MV-4-11 (cell line): ENCODE measurements at places on chromosomes 12 and 14.
A peak's percentile ranks its signal among the peaks of the same experiment; 100 is the strongest.

GRCh38 chr14:87161502-87161901, 831.5 kb downstream of the GALC start:
- no peak for DNase-seq

DNA sequence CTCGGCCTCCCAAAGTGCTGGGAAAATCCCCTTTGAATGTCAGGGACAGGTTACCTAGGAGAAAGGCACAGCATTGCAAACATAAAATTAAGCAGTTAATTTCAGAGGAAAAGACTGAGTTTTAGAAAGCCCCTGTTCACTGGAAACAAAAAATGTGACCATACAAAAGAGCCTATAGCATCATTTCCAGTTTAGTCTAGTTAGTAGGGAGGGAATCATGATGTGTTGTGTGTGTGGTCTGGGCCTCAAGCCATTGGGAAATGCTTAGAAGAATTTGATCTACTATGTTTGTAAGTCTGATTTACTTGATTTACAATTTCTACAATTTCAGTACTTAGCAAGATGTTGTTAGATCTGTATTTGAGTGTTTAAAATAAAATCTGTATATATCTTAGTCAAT, 47.1 kb upstream of the RERG start:
- DNase-seq, result no peak

DNA sequence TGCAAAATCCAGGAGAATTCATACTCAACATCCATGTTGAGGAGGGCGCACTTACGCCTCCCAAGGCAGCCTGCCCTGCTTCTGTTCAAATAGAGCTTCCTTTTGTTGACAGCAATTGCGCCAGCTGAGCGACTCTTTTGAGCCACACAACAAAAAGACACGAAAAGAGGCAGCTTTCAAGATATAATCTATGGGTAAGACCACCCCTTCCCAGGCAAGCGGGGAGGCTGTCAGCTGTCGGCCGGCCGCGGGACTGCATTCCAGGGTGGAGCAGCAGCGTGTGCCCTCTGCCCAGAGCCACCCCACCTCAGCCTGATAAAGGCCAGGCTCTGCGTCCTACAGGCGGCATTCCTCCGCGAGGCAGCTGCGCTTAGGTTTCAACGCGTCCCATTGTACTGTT, 15.8 kb upstream of the STAB2 start:
- no peak for DNase-seq

DNA sequence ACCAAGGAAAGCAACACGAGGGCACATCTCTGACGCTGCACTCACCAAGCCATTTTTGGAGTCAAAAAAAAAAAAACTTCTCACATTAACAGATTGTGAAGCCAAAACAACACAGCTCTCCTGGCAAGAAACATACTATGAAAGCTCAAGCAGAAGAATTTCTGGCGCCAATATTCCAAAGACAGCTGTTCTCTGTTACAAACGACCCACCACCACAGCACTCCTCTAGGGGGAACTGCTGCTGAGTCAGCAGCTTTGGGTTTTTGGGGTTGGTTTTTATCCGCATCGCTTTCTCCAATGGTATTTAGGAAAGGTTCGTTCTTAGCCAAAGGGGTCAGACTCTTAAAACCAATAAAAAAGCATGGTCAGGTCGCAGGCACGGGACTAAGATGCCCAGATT, 379.4 kb downstream of the RPS29 start:
- DNase-seq, result no peak

DNA sequence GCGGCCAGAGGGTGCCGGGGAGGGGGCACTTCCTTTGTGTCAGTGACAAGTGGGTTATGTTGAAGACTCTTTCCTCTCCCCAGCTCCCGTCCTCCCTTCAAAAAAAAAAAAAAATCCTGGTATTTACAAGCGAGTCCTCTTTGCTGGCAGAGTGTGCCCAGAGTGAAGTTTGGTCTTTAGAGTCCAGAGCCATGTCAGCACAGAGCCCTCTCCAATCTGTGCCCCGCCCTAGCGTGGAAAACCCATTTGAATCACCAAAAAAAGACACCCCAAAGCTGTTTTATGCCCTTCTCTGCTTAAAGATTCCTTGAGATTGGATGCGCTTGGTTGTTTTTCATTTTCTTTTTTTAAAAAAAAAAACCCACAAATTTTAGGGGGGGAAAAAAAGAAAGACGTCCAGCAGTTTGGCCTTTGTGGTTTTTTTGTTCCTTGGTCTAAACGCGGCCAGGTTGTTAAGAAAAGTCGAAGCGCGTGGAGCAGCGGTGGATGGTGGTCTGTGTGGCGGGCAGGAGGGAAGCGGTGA, 3.3 kb downstream of the NKX2-1 start:
- DNase-seq, result no peak

GRCh38 chr14:74630881-74631690, 19.0 kb upstream of the LTBP2 start:
- DNase-seq, result no peak

- DNase-seq, result no peak
Measured at GRCh38 chr12:59833408-59833807, 237.6 kb downstream of the SLC16A7 start.

DNA sequence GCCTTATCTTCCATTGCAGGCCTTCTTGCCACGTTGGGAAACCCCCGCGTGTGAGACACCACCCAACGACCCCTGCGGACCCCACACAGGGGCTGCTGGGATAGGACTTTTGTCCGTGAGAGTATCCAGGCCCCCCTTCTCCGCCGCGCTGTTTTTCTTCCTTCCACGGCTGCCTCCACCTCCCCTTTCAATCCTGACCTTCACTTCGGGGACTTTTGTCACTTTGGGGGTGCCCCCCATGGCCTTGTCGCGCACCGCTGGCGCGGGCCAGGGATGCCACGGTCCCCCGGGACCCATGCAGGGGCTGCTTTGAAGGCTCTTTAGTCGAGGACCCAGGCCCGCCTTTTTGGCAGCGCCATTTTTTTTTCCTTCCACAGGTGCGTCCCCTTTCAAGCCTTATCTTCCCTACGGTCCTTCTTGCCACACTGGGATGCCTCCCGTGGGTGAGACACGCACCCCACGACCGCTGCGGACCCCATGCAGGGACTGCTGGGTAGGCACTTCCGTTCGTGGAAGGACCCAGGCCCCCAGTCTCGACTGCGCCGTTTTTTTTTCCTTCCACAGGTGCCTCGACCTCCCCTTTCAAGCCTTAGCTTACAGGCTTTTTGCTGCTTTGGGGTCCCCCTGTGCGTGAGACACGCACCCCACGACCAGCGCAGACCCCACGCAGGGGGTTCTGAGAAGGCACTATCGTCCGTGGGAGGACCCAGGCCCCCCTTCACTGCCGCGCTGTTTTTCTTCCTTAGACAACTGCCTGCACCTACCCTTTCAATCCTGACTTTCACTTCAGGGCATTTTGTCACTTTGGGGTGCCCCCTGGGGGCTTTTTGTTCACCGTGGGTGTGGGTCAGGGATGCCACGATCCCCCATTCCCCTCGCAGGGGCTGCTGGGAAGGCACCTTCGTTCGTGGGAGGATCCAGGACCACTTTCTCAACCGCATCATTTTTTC, 267.4 kb downstream of the ALG10 start:
- no peak for DNase-seq

- peak; percentile 11 for DNase-seq
Measured at GRCh38 chr12:81644503-81644902, 114.6 kb downstream of the PPFIA2 start.

DNA sequence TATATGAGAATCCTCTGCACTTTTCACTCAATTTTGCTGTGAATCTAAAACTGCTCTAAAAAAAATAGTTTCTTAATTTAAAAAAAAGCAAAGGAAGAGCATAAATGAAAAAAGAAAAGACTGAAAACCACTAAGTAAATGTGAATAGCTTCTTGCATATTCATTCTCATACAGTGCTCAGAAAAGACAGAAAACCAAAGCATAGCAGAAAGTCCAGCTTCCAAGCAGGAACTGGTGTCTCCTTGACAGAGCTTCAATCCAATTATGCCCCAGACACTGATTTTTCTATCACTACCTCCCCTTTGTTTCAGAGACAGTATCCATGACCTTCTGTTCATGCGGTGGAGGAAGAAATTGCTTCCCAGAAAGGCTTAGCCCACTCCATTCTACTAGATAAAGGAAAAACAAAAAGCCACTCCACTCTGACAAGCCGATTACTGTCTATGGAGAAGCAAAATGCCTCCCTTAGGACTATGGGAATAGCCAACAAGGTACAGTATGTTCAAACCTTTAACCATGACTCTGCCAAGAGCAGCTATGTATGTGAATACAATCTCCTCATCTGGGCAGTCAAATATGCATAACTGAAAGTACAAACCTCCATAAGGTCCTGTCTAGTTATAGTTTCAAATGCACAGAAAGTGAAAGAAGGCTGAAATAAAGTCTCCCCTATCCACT, 40.6 kb downstream of the ATF7 start:
- no peak for DNase-seq

DNA sequence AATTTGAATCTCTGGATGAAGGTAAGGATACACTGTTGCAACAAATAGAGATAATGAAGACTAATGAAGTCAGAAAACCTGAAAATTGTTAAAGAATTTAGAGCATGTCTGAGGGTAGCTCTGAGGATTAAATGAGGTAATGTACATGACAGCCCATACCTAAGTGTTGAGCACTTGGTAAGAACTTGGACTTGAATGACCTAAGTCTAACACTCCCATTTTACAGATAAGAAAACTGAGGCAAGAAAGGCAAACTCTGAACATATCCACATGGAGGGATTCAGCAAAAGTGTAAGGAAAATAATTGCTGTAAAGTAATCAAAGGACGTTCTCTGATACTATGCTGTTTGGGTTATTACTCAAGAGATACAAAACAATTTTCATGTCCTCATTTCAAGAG, 29.0 kb downstream of the PTPRB start:
- DNase-seq, result no peak

DNA sequence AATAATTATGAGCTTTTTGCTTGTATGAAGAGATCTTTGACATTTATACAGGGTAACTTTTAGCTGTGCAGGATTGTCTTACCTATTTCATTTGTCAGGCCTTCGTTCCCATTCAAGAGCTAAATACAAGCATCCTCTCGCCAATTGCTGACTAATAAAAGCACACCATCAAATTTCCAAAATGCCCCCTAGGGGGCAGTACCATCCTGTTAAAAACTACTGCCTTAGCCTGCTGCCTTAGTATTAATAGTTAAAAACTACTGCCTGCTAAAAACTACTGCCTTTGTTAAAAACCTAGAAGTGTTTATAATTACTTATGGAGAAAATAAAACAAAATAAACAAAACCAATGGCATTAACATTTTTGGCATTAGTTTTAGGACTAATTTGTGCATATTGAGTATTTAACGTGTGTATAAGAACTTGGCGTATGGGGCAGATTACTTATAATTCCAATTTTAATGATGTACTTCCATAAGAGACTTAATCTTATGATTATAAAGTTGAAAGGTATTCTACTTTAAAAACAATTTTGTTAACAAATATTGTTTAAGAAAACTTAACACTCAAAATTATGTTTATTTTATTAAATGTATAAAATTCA, 3.0 kb upstream of the IFI27L2 start:
- DNase-seq, result peak; percentile 59

- DNase-seq, result peak; percentile 35
Measured at GRCh38 chr12:94157981-94158411, 9.6 kb downstream of the PLXNC1 start.

DNA sequence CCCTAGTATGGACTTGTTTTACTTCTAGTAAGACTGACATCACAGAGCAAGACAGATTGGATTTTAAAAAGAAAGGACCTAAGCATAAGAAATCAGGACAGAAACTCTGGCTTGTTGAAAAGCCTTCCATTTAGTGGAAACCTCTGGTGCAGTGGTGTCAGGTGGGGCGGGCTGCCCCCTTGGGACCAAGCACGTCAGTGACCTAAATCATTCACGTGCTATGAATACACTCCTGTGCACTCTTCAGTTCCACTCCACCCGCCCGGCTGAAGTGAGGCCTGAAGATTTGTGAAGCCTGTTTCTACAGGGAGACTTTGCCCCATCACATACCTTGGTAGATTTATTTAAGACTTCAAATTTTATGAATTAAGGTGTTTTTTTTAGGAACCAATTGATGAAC, 58.2 kb upstream of the STRN3 start:
- no peak for DNase-seq

DNA sequence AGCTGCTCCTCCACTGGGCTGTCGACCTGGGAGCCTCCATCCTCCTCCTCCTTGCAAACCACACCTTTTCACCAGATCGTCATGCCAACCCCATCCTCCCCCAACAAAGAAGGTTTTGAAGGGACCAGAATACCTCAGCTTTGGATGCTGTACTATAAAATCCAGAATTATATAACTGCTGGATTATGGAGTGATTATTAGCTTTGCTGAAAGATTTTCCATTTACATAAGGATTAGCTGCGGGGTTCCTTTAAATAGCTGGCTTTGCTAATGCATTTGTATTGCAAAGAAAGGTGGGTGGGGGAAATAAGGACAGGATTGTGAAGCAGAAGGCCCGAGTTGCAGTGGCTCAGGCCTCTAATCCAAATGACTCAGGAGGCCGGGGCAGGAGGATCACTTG, 36.6 kb downstream of the ESRRB start:
- no peak for DNase-seq

GRCh38 chr12:27583057-27583797, 59.2 kb downstream of the PPFIBP1 start:
- DNase-seq, result no peak

- DNase-seq, result no peak
Measured at GRCh38 chr12:10113075-10113474, 14.3 kb upstream of the CLEC1A start.

DNA sequence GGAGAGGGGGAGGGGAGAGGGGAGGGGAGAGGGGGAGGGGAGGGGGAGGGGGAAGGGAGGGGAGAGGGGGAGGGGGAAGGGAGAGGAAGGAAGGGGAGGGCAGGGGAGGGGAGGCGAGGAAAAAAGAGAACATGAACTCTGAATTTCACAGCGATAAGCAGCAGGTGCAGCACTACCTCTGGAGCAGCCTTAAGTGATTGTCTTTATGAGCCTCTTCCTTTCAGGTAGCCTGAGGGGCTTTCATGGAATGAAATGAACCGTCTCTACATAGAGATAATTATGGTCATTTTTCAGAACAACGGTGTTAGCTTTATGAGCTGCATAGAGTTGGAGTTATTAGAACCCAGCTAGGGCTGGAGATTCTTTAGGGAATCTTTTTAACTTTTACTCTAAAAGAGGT, 18.1 kb upstream of the PTCSC3 start:
- DNase-seq, result no peak

DNA sequence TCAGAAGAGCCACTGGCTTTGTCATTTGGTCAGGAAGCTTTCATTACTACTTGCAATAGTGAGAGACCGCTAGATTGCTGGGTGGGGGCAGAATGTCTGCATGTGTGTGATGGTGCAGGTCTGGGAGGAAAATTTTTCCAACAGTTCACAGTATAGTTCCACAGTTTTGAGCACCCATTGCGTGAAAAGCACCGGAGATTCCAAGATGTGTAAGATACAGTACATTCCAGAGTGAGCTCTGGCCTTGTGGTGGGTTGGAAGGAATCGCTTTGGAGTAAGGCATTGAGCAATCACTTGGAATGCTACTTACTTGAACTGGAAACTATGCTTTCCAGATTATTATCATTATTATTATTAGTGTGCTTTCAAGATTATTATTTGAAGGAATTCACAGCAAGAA, 47.6 kb upstream of the FRMD6 start:
- no peak for DNase-seq

GRCh38 chr14:93970585-93970964, 5.8 kb downstream of the ASB2 start:
- peak; percentile 40 for DNase-seq

- DNase-seq, result peak; percentile 89
Measured at GRCh38 chr12:69007101-69007854, 74.3 kb upstream of the CPM start.

GRCh38 chr14:80522411-80522810, 311.1 kb upstream of the DIO2 start:
- DNase-seq, result no peak

GRCh38 chr12:64918344-64918743, 93.9 kb downstream of the TBC1D30 start:
- no peak for DNase-seq
